Urinary bladder (tissue), 4 donors: ENCODE measurements at places on chromosomes 5 and 9. TPM values are rescaled to one million over a fixed set of nuclear protein-coding genes. Genes with fewer than 3 reads are reported as not detected.

TCERG1 gene
- polyA plus RNA-seq, result 25.3 TPM

PDGFRB gene
- polyA plus RNA-seq, result 79.4 TPM

ADGRD2 gene
- not detected for polyA plus RNA-seq

NCS1 gene
- polyA plus RNA-seq, result 83.9 TPM

WNK2 gene
- 9.3 TPM for polyA plus RNA-seq

DNA sequence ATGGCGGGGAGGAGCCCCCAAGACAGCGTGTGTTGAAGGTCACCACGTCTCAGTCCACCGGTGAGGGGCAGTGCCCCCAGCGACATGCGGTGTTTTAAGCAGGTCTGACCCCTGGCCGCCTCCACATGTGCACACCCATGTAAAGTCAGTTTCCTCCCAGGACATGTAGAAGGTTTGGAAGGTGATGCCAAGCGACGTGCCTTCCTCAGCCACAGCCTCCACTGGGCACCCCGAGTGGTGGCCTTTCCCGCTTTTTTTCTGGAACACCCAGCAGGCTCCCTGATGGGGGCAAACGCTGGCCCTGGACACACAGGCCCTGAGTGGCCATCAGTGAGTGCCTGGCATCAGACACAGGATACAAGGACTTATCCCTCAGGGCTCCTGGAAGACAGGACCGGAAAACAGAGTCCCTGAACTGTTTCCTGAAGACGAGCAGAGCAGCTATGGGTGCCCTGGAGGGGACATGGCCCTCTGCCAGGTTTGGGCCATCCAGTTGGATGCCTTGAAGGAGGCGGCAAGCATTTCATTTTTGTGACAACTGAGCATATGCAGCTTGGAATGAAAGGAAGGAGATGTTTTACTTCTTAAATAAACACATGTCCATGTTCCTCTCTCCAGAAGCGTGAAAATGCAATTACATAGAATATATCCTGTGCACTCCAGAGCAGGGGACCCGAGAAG lies 275.8 kb upstream of the IRX2 start:
- no peak for DNase-seq

DNA sequence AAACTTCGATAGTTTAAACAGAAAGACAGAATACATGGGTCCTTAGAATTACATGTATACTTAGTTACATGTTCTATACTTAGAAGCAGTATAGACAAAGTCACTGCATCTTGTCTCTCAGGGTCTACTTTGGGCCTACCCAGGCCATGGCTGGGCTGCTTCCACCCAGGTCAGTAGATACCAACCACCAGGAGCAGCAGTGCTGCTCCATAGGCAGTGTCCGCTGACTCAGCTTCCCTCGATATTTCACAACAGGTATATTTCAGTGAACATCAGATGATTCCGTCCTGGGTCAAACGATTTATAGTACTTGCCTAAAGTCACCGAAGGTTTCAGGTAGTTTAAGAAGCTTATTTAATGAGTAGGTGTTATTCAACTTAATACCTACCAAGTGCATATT lies 18.0 kb downstream of the IARS1 start:
- no peak for DNase-seq

DNA sequence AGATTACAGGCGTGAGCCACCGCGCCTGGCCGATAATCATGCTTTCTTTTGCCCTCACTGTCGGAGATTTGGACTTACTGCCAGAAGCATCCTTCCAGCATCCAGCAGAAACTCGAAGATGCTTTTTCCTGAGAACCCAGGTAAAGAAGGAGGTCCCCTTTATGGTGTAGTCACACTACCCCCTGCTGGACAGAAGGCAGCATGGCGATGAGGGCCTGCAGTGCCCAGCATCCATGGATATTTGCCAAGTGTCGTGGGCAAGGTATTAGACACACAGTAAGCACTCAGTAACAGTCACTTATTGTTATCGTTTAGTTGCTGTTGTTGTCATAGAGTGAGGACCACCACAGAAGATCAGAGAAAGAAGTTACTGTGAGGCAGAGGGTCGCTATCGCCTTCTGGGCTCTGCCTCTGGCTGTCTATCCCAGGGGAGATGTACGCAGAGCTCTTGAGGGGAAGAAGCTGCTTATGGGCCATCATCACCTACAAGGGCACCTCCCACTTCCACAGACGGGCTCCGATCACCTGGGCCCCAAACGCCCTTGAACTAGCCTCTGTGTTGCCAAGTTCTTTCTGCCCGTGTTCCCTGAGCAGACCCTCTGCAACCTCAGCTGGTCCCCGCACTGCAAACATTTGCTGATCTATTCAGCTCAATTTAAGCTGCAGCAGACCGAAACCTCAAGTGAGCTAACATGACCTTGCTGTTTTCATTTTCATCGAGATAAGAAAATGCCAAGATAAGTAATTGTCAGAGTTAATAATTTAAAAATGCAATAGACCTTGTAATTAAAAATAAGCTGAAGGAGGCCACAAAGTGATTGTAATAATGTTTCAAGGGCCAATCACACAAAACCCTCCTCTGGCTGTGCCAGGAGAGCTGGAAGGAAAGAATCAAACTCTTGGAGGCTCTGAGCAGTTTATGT lies 23.9 kb downstream of the C5orf15 start:
- DNase-seq, result no peak

DNA sequence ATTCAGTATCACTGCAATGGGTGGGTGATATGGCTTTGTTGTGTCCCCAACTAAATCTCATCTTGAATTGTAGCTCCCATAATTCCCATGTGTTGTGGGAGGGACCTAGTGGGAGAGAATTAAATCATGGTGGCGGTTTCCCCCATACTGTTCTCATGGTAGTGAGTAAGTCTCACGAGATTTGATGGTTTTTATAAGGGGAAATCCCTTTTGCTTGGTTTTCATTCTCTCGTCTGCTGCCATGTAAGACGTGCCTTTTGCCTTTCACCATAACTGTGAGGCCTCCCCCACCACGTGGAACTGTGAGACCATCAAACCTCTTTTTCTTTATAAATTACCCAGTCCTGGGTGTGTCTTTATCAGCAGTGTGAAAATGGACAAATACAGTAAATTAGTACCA lies 9.5 kb upstream of the NANS start:
- no peak for DNase-seq

- DNase-seq, result no peak
Measured at GRCh38 chr9:20226345-20226744, 396.0 kb downstream of the MLLT3 start.

- no peak for DNase-seq
Measured at GRCh38 chr5:113692891-113693457, 179.5 kb downstream of the YTHDC2 start.

DNA sequence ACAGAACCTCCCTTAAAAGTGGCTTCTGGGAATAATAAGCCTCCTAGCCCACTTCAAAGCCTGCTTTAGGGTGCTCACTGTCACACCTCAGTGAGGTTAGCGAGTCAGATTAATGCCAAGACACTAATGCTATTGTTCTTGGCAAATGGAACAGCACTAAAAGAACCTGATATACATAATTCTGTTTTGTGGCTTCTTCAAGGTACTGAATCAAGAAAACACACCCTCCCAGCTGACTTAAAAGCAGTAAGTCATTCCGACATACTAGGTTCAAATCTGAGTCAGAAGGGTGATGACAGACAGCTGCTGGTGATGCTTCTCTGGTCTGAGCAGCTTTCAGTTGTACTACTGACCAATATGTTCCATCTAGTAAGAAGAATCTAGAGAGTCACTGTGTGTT lies 121.6 kb downstream of the OXCT1 start:
- no peak for DNase-seq

GRCh38 chr9:78101247-78101646 lies 69.6 kb upstream of the GNAQ start:
- DNase-seq, result no peak

DNA sequence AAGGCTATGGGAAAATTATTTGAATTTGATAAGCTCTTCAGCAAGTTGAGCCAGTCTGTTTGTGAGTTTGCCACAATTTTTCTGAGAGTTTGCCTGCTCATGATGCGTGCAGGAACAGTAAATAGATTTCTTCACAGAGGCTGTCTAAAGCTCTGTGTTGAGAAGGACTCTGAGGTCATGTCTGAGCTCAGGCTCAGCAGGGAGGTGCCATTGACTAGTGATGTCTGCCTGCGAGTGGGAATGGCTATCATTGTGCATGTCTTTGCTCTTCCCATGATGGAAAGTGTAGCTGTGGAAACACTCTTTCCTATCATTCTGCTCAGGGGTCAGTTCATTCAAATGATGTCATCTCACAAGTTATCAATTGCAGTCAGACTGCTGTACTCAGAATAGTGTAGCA lies 142.8 kb downstream of the RASEF start:
- no peak for DNase-seq

DNA sequence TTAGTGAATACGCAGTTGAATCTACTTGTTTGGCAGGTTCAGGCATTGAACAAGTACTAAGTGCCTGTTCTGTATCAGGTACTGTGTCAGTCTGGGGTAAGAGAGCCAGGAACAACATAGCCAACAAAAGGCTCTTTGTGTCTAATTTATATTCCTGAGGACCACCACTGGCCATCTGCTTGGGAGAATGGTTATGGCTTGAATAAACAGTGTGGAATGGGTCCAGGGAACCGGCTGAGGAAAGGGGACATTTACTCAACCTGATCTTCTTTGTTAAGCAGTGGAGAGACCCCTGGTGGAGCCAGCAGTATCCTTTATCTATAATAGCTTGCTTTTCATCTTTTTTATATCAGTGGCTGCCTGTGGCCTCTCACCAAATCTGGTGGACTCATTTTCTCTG lies 38.6 kb downstream of the EXOSC2 start:
- no peak for DNase-seq

GRCh38 chr5:150124111-150124557 lies 31.5 kb downstream of the PDGFRB start:
- no peak for DNase-seq

GRCh38 chr9:104970271-104970987 lies 42.5 kb upstream of the ABCA1 start:
- DNase-seq, result no peak

GRCh38 chr9:92564504-92564903 lies 28.7 kb upstream of the ECM2 start:
- DNase-seq, result no peak
